Colonic mucosa (tissue), 4 donors: ENCODE measurements at places on chromosomes 4 and X. TPM values are rescaled to one million over a fixed set of nuclear protein-coding genes. Genes with fewer than 3 reads are reported as not detected.
A peak's percentile ranks its signal among the peaks of the same experiment; 100 is the strongest.

- DNase-seq = no peak
Measured at GRCh38 chr4:98566361-98567008, 91.9 kb downstream of the TSPAN5 start.

GRCh38 chr4:158895797-158896576, 127.2 kb downstream of the FNIP2 start:
- DNase-seq = peak; percentile 28

- DNase-seq = no peak
Measured at GRCh38 chr4:77992581-77992980, 64.5 kb upstream of the FRAS1 start.

- peak; percentile 27 for DNase-seq
Measured at GRCh38 chr4:56995525-56995924, 16.8 kb downstream of the POLR2B start.

The MAGEC1 gene
- total RNA-seq = not detected
